Ovary (tissue), 10 donors: ENCODE measurements at places on chromosomes 11 and 22. TPM values are rescaled to one million over a fixed set of nuclear protein-coding genes. Genes with fewer than 3 reads are reported as not detected.

OR8G1 gene
- not detected for total RNA-seq

PHRF1 gene
- total RNA-seq: 32.3 TPM

TUB gene
- total RNA-seq: 13.9 TPM

SMC1B gene
- 0.05 TPM for total RNA-seq

DNA sequence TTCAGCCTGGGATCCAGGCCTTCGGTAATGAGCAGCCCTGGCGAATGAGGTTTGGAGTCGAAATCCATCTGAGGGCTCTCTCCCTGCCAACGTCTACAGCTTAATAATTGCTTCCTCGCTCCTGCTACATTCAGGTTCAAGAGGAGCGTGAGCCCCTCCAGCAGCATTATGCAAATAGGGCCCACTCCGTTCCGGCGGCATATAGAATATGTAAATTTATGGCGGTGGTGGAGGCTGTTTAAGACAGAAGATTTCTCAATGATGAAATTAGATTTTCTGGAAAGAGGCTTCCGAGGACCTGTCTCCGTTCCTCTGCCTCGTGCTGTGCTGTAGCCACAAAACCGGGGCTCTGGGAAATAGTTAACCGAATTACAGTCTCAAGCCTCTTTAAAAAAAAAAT lies 402.8 kb downstream of the MIAT start:
- DNase-seq: no peak

GRCh38 chr22:39938509-39939111 lies 21.6 kb upstream of the TMA7B start:
- no peak for DNase-seq

DNA sequence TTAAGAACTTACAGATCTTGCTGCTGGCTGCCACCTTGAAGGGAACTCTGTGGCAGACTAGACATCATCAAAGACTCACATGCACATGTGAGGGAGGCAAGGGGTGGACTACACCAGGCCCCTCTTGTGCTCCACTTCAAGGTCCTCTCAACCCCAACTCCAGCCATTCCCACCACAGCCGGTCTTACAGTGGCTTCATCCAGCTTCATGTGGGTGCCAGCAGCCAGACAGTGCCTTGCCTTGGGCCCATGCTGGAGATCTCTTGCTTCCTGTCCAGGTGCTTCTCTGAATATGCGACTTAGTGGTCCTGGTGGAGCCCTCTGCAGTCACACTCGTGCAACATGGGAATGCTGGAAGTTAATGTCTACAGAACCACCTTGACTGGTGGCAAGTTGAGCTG lies 44.6 kb upstream of the WNT7B start:
- no peak for DNase-seq

GRCh38 chr11:70141486-70142220 lies 61.4 kb upstream of the FADD start:
- no peak for DNase-seq

DNA sequence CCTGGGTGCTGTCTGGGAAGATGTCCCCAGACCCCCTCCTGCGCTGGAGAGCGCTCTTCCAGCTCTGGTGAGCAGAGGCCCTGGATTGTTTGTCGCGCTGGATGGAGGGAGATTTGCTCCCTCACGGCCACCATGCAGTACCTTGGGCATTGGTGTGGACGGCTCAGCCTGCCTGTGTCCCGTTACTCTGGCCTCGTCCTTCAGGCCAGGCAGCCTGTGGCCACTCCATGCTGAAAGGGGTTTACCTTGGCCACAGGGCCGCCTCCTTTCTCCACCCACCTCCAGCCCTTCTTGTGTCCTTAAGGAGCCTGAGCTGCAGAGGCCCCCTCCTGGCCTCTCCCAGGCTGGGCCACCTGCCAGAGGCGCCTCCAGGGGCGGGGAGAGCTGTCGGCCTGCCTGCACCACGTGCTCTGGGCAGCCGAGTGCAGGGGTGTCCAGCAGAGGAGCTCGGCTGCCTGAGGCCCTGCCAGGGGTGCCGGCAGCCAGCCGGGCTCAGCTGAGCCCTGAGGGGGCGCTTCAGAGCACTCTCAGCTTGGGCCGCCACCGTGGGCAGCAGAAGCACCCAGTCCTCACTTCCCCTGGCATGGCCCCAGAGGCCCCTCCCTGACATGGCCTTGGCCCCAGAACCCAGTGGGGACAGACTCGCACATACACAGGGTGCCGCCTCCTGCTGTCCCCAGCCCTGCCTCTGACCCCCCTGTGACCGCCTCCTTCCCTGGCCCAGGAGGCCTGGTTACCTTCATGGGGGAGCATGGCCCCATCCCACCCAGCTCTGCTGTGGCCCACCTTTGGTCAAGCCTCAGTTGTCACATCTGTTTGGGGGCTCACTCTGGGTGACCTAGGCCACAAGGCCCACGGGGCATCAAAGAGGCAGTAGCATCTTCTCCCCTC lies 3.4 kb downstream of the CCND1 start:
- peak; percentile 60 for DNase-seq

- no peak for DNase-seq
These were observed 109.7 kb downstream of the HIPK3 start for GRCh38 chr11:33366918-33367317.

GRCh38 chr22:43996981-43997265 lies 27.2 kb upstream of the PARVB start:
- DNase-seq: no peak

- no peak for DNase-seq
These were observed 37.4 kb downstream of the CALCA start for GRCh38 chr11:14934641-14935351.

GRCh38 chr11:89500336-89500735 lies 9.2 kb upstream of the NOX4 start:
- no peak for DNase-seq

GRCh38 chr11:115905341-115906000 lies 401.3 kb upstream of the CADM1 start:
- no peak for DNase-seq

- no peak for DNase-seq
These were observed 25.0 kb downstream of the RAB30 start for GRCh38 chr11:83046621-83047172.

DNA sequence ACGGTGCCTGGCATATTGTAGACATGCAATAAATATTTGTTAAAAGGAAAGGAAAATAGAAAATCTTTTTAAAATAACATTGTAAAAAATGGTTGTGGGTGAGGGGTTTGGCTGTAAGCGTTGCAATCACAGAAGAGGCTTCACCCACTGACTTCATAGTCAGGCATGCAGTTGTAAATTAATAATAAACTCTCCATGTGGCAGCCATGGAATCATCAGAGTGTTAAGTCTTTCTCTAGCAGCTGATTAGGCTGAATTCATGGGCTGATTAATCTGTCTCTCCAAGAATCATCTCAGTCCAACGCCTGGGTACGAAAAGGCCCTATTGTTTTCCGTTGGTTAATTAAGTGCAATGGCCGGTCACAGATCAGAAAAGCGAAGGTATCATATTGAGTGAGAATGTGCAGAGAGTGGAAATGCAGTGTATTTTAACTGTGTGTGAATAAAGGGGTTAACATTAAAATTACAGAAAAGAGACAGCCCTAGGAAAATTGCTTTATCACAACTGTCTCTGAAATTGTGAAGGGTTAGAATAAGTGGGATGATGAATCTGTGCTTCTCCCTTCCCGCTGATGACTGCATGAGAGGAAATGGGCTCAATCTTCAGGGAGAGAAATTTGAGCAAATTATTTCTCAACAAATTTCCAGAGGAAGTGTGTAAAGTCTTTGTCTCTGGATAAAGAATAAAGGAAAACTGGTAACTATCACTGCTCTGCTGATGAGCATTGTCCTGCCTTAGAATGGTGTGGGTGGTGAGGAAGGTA lies 269.0 kb downstream of the FAM76B start:
- no peak for DNase-seq

- DNase-seq: no peak
These were observed 127.2 kb upstream of the TBCEL start for GRCh38 chr11:120896687-120897086.

GRCh38 chr11:114187173-114187572 lies 109.0 kb upstream of the NNMT start:
- no peak for DNase-seq

DNA sequence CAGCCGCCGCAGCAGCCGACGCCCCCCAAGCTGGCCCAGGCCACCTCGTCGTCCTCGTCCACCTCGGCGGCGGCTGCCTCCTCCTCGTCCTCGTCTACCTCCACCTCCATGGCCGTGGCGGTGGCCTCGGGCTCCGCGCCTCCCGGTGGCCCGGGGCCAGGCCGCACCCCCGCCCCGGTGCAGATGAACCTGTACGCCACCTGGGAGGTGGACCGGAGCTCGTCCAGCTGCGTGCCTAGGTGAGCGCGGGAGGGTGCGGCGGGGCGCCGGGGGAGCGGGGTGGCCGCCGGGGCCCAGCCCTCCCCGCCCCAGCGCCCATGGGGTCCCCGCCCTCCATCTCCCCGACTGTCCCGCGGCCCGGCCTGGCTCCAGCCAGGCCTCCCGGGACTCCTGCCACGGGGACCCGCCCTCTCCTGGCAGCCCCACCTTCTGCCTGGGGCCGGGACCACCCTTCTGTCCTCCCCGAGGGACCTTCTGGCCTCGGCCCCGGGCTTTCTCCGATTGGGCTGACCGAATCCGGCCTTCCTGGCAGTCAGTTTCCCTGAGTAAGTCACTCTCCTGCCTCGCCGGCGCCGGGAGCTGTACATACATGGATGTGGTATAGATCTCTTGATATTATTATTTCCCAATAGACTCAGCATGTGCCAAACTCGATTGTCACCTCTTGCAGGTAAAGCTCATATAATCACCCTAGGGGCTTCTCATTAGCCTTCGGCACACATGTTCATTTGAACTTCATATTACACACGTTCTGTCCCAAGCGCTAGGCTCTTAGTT lies 720 bp downstream of the PACS1 start:
- DNase-seq: peak; percentile 64

DNA sequence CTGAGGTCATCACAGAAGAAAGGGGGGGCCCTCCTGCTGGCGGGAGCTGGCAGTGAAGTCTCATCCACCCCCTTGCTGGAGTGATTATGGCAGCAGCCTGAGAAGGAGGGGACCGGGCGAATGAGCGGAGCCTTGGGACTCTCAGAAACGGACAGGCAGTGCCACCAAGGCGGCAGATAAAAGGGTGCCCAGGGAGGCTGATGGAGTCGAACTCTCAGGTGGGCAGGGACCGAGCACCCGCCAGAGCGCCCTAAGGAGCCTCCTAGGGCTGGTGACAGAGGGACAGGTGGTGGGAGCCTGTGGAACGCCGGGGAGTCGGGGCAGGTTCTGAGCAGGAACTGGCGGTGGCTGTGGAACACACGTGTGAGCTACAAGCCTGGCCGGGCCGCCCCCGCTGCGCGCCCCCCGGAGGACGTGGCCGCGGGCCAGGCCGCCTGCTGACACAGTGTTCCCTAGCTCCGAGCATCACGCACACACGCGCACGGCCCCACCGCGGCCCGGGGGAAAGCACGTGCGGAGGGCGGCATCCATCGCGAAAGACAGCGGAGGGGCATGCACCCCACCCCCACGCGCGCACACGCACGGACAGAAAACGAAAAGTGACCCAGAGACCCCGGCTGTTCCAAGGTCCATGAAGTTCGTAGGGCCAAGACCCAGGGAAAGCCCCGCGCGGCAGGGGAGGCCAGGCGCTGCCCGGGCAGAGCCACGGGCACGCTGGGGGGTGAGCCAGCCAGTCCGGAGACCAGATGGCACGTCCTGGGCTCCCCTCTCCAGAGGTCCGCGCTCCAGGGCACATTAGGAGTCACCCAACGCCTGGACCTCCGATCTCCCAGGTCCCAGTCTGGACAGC lies 1.0 kb downstream of the VWCE start:
- DNase-seq: peak; percentile 84
